ENCODE measurements at places on chromosomes 3 and 15.

GRCh38 chr15:45168751-45169551 is 18.8 kb downstream of the SHF start:
- no peak for DNase-seq

- no peak for DNase-seq
Observed at GRCh38 chr3:148158210-148158609, 539.5 kb upstream of the AGTR1 start.

GRCh38 chr15:63970621-63971426 is 75.5 kb downstream of the DAPK2 start:
- DNase-seq, result no peak

GRCh38 chr15:68391121-68391520 is 40.8 kb downstream of the ITGA11 start:
- no peak for DNase-seq

DNA sequence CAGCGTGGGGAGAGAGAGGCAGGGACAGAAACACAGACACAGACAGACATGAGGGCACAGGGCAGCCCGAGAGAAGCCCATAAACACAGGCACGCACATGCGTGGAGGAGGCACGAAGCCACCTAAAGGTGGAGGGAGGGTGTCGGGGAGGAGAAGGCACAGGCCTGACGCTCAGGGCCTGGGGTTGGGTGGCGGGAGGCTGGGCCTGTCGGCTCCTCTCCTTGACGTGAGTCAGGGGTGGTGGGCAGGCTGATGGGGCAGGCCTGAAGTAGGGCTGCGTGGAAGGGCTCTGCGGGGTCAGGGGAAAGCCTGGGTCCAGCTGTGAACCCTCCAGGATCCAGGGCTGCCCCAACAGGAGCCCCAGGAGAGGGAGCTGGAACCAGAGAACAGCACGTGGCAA is 74.2 kb downstream of the EPHB3 start:
- no peak for DNase-seq

DNA sequence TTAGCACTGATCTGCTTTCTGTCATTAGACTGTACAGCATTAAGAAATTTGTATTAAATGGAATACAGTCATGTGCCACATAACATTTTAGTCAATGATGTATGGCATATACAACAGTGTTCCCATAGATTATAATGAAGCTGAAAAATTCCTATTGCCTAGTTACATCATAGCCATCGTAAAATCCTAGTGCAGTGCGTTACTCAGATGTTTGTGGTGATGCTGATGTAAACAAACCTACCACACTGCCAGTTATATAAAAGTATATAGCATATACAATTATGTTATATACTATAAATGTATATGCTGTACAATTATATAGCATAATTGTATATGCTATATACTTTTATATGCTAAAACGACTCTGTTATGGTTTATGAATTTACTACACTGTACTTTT is 41.7 kb downstream of the APH1B start:
- no peak for DNase-seq

DNA sequence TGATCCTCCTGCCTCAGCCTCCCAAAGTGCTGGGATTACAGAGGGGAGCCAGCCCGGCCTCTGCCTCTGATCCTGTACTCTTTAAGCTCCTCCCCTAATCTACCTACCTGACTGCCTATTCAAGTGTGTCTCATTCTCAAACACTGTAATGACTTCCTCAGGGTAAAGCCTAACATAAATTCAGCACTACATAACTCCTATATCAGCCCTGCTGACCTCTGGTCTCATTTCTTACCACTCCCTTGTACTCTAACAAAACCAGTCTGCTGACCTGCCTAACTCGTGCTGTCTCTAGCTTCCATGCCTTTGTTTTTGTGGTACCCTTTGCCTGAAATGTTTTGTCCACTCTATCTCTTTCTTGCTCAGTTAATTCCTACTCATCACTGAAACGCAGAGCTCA is 172.1 kb upstream of the IL12A start:
- no peak for DNase-seq

DNA sequence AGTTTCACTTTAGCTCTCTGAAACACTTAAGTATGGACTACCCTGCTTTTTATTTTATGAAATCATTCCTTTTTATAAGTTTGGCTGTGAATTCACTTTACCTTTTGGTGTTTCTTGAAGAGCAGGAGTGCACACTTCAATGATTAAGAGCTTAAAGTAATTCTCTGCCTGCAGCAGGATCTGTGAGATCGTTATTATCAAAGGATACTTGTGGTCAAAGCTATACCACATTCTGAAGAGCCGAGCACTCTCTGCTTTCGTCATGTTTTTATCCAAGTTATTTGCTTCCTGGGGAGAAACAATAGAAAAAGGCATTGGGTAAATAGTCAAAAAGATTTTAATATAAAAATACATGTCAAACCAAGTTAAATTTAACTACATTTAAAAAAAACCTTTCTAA is 243.7 kb downstream of the CHST2 start:
- DNase-seq, result no peak

- DNase-seq, result no peak
Observed at GRCh38 chr3:72900048-72900447, 12.2 kb downstream of the GXYLT2 start.

DNA sequence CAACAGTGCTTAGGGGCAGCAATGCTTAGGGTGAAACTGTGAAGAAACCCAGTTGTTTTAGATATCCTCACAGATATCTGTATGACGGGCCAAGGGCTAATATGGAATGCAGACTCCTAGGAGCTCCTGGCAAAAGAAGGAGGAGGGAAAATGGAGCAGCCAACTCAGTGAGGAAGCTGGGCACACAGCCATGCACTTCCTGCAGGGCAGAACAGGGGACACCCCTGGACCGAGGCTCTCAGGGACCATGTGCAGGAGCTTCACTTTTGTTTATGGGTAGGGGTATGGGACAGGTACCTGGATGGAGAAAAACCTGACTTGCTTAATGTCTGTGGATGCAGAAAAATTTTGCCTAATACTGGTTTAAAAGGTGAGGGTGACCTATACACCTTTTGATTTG is 20.2 kb downstream of the NIPA1 start:
- no peak for DNase-seq

DNA sequence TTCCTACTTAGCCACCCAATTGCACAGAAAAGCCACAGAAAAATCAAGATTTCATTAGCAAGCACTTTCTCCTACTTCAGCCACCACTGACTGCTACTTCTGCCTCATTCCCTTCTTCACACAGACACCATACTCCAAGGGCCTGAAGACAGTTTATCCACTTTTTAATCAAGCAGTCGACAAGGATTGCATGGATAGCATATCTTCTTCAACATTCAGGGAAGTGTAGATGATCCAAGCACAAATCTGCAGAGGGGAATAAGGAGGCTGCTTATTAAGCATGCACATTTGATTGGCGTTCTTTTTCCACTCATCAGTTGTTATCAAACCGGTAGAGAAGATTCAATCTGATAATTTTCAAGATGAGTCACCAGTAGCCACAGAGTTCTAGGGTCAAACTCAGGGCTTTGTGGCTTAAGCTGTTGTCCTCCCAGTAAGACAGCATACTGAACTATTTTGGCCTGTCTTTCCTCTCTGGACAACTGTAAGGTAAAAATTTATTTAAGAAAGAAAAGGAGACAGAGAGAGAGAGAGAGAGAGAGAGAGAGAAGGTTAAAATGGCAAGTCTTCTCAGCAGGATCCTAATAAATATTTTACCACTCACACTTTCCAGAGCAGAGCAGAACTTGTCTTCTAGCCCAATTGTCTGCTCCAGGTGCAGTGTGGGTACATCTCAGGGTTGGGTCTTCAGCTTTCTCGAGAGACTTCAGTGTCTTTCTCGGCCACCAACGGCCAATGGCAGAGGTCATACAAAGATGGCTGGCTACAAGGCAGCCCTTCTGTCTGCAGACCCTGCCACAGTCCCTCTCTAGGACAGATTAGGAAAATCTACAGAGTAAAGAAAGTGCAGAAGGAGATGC is 80.6 kb upstream of the BHLHE40 start:
- DNase-seq, result no peak

DNA sequence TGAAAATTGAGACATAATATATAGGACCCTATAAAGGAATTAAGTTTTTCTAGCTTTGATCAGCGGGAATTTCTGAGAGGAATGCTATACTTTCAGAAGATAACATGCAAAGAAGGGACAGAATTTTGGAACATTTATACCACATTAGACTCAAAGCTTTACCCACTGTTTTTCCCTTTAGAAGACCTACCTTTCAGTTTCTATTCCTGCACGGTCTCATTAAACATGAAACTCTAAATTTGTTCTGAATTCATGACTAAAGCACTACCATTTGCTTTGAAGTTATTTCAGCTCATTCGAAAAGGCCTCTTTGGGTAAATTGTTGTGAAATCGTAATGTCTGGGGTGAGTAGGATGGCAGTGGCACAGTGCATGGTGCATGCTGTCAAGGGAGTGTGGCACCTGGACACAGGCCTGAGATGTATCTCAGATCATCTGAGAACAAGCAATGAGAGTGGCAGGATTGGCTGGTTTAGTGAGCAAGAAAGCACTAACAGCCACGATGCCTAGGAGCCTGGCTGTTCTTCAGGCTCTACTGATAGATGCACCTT is 42.5 kb downstream of the CHCHD4 start:
- peak; percentile 1 for DNase-seq

GRCh38 chr15:80749589-80749988 is 29.6 kb upstream of the CEMIP start:
- DNase-seq, result no peak

DNA sequence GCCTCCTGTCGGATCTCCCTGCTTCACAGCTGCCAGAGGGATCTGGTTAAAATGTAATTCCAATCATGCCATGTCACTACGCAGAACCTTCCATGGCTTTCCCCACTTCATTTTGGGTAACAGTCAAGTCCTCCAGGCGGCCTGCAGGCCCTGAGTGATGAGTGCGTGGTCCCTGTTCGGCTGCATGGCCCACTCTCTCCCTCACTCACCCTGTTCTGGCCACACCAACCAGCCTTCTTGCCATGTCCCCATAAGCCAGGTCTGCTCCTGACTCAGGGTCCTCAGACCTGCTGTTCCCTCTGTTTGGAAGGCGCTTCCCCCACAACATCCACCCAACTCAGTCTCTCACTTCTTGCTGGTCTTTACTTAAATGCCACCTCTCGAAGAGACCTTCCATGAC is 41.6 kb upstream of the LINGO1 start:
- no peak for DNase-seq

DNA sequence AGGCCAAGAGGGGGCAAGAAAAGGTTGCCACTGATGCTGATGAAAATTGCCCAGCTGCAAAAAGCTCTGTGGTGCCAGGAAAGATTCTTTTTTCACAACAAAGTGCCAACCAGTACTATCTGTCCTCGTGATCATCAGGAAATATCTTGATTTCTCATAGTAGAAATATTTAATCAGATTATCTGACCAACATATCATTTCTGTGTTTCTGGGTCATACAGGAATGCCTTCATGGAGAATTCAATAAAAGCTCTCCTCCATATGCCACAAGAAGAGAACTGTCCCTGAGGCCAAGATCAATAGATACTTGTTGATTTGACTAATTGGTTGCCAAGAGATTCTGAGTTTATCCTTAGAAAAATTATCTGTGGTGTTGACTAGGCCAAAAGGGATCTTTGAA is 63.5 kb downstream of the FSIP1 start:
- DNase-seq, result no peak

- peak; percentile 19 for DNase-seq
Observed at GRCh38 chr3:13879946-13880810, at the start of gene WNT7A. WNT7A (minus strand) TSS chr3:13880071; CDS start chr3:13879816, 255 bp downstream.

- DNase-seq, result no peak
Observed at GRCh38 chr15:39961051-39961450, 27.1 kb downstream of the EIF2AK4 start.

DNA sequence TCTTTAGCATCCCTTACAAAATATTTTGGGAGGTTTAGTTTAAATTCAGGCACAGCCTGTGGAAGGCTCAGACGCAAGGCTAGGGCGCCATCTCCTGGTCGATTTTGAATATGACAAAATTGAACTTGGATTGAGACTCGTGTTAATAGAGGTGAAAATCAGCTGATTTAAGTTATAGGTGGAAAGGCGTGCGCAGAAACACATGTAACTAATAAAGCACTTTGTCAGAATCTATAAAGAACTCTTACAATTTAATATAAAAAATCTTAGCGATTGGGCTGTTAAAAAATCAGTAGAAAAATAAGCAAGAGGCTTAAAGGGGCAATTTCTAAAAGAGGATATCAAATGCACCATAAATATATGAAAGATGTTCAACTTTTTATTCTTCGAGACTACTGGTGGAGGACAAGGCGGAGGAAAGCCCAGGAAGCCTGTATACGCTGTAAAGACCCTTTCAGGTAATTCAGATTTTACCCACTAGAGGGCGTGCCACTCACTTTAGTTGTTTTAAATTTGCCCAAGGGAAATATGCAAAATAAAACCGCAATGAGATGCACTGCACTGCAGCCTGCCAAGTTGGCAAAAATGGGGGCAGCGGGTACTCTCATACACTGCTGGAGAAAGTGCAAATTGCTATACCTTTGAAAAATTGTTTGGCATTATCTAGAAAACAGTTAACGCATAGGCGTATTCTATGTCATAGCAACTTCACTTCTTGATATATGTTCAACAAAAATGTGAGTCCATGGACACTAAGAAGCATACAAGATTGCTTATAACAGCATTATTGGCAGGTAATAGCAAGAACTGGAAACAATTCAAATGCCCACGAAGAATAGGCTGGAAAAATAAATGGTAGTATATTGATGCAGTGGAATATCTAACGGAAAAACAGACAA is 64.7 kb downstream of the SLC30A4 start:
- DNase-seq, result peak; percentile 95

- DNase-seq, result no peak
Observed at GRCh38 chr3:51876186-51876585, 785 bp upstream of the IQCF5 start.

- DNase-seq, result no peak
Observed at GRCh38 chr3:190581041-190581541, 67.2 kb downstream of the IL1RAP start.

DNA sequence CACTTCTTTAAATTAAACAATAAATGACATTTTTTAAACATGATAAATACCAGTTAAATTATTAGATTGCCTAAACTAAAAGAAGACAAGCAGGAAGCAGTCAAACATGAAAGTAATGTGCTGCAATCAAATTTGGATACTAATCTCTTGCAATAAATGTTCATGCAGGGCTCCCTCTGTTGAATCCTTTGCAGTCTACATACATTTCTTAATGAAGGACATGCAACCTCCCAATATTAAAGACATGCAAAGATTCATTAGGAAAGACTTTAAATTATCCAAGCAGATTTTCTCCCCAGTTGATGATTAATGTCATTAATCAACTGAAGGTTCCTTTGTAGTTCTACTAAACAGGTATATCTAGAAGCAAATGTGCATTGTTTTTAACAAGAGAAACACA is 245.4 kb downstream of the ZIC4 start:
- no peak for DNase-seq

GRCh38 chr15:86772369-86773059 is 692.8 kb downstream of the AGBL1 start:
- no peak for DNase-seq

DNA sequence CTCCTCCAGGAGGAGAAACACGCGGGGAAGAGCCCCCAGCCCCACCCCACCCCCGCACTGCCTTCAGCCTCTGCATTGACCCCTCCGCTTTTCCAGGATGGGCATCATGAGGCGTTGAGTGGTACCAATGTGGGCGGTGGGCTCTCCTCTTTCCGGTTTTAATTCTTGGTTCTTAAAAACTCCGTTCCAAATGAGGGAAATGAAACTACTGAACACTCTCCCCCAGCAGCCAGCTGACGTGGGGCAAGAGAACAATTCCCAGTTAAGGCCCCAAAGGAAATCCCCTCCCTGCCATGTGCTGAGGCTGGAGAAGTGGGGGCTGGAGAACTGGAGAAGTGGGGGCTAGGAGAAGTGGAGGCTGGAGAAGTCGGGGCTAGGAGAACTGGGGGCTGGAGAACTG is 5.3 kb upstream of the NRROS start:
- peak; percentile 96 for DNase-seq
